ENCODE measurements at places on chromosomes 13 and 19.

GRCh38 chr13:98706446-98707110 lies 45.9 kb downstream of the SLC15A1 start:
- no peak for DNase-seq

DNA sequence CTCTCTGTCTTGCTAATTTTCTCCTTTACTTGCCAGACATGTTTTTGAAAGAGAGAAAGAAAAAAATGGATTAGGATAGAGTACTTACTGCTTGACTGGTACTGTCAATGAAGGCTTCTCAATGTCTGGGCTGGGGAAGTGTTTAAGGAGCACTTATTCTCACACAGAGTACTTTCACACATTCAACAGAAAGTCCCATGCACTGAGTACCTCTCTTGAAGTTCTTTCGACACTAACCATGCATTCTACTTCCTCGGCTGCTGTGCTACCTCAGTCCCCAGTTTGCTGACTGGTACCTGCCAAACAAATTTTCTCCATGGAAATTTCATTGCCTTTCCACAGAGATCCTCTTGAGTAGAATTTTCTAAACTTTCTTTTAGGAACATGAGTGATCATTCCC lies 281.9 kb downstream of the RBM26 start:
- no peak for DNase-seq

- no peak for DNase-seq
Measured at GRCh38 chr19:37699057-37699456, 20.5 kb downstream of the ZNF607 start.

DNA sequence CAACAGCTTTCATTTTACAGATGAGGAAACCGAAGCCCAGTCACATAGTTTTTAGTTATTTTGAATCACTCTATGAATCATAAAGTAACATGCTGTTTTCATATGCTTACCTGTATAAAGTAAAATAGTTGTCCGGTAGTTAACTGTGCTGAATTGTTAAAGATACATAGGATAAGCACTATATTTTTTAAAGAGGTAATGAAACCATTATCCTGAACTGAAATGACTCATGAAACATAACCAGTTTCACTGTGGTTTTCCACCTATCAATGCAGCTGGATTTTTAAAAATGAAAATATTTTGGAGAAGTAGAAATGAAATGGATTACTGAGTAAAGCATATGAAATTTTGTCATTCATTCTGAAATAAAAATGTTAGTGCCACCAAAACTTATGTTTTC lies 655.0 kb downstream of the OLFM4 start:
- no peak for DNase-seq

DNA sequence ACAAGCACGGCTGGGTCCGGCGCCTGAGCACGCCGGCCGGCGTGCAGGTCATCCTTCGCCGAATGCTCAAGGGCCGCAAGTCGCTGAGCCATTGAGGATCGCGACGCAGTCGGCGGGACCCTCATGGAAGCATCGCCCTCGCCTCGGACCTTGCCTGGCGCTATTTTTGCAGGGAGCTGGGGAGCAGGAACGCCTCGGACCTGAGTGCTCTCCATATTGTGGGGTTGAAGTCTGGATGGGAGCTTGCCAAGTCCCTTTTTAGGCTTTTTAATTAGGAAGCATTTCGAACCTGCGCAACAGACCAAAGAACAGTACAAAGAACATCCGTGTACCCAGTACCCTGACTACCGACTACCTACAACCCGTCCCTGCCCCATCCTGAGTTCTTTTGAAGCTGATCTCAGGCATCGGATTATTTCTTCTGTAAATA lies 628 bp downstream of the MRPL34 start:
- no peak for DNase-seq

DNA sequence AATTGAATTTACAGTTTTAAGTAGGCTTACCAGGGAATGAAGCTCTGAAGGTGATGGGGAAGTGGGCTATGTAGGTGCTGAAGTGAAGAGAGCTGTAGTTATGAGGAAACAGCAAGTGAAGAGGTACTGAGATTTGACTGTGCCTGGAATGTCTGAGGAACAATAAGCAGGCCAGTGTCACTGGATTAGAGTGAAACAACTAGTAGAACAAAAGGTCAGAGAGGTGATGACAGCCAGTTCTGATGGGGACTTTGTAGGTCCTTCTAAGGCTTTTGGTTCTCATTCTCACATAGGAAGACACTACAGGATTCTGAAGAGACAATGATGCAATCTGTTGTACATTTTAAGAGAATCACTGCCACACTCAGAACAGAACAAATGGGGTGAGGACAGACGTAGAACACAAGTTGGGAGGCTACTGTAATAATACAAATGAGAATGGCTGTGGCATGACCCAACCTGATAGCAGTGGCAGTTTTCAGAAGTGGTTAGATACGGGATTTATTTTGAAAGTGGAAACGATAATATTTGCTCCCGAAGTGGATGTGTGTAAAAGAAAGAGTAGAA lies 130.8 kb downstream of the MYCBP2 start:
- no peak for DNase-seq

DNA sequence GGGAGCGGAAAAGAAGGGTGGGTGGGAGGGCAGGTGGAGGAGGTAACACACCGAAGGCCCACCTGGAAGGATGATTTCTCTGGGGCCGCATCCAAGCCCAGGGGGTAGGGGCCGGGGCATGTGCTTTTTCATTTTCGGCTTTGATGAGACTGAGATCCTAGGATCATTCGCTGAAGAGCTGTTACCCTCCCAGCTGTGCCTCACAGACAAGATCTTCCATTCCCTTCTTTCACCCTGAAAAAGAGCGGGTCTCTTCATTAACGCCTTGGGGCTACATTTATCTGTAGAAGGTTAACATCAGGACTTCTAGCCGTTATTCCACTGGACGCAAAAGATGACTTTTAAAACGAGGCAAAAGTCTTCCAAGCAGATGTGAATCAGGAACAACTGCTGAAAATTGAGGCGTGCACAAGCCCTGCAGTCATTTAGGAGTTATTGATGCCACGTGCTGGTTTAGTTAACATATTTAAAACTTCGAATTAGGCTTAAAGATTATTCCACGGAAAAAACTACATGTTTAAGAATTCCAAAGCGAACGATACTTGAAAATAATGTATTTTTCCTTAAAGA lies 1.1 kb downstream of the LMO7 start:
- no peak for DNase-seq

DNA sequence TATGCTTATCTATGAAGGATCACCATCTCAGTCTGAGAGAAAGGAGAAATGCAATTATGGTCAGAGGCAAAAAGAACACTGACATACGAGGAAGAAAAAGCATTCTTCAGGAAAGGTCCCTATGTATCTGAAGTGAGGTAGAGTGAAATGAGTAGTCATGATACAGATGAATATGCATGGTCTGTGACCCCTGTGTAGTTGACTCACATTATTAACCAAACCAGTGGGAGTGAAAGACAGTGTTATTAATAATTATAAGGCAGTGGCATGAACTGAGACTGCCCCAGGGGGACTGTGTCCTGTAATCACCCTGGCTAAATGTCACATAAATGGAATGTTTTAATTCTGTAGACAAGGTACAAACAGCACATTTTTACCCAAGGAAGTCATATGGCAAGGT lies 1320.2 kb upstream of the PCDH9 start:
- DNase-seq: no peak

DNA sequence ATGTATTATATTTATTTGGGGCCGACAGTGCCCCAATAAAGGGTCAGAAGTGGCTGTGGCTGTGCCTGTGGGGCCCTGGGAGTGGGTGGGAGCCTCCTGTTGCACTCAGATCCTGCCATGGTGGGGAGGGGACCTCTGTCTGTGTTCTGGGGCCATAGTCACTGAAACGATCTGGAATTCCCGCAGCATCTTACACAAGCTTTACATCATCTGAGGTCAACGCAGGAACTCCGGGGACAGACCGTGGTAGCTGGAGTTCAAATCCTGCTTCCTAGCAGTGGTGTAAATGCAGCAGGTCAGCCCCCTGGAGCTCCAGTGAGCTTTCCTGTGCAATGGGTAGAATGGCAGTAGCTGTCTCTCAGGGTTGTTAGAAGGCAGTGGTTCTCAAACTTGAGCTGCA lies 3.9 kb upstream of the SCN1B start:
- no peak for DNase-seq

DNA sequence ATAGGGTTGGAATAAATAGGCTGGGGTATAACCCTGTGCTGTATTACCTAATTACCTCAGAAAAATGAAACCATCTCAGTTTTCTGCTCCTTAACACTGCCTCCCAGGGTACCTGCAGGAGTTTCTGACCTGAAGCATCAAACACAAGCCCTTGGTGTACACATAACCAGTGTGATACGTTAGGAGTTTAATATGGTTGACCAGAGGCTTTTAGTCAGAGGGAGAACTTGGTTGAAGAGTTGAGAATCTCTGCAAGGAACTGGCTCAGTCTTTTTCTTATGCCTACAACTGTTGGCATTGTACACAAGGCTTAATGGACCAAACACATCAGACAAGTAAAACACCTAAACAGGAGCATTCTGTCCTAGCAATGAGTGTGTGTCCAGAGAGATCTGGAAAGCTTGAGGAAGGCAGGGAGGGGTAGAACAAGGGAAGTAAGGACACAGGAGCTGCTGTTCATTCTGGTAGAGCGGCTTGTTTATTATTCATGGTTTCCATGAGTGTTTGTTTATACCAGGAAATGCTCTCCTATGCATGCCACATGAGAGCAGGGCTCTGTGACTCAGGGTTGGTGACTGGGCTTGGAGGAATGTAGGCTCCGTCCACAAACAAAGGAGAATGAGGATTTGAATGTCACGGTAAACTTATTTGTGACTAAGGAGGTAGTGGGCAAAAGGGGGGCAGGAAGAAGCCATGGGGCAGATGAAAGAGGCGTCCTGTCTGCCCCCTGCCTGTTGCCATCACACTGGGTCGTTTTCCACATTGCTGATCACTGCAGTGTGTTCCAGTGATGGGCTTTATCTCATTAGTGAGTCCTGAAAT lies 11.9 kb upstream of the SPATA13 start:
- DNase-seq: no peak

GRCh38 chr13:40682449-40683240 lies 16.2 kb upstream of the FOXO1 start:
- DNase-seq: no peak

DNA sequence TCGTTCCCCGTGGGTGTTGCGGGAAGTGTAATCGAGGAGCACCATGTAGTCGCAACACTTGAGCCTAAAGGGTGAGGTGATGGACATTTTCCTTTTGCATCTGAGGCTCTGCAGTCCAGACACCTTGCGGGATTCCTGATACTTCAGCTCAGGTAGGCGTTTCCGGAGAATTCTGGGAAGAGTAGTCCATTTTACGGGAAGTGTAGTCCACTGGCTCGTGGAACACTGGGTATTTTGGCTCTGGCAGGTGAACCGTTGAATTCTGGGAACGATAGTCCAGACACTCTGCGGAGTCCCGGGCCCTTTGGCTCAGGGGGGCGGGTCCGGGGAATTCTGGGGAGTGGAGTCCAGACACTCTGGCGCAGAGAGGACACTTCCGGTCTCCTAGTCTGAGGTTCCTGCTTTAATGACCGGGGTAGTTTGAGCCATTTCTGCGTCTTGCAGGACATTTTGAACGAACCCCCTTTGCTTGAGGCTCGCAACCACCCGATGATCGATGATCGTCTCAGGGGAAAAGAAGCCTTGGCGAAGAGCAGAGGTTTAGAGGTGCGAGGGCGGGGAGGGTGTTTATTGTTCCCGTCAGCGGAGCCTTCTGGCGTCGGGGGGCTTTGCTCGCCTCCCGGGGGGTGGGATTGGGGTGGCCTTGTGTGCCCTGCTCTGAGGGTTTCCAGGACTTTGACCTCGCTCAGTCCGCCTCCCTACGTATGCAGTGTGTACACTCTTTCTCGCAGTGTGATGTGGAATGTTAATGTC lies at the start of gene ZNF223:
ZNF223 (plus strand) TSS at position 387 of the 753 bp plus-strand sequence. CDS start 3,141 bp downstream, outside the sequence.
- DNase-seq: peak; percentile 59

DNA sequence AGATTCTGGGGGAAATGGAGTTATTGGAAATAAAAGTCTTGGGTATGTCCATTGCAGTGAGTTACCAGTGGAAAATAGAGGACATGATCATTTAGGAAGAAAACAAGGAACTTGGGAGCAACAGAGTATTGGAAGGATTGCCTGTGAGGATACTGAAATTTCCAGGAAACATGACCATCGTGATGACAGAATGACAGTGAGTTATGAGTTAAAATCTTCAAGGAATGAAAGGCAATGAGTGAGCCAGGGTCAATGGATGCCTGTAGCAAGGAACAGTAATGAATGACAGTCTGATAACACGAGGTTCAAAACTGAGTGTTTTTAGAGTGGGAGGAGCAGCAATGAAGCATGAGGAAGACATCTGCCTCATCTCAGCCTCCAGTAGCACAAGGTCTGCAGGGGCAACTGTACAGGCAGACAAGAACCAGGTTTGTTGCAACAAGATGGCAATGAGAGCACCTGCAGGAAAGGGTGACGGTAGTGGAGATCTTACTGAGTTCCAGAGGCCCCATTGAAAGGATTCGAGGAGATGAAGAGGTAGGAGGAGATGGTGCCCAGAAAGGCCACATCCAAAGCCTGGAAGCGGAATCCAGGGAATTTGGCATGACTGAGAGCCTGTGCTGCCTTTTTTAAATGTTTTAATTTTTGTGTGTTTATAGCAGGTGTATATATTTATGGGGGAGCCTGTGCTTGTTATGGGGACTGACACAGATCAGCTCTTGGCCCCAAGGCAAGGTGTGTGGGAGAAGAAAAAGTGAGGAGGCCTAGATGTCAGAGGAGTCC lies 43.9 kb downstream of the N4BP2L1 start:
- DNase-seq: no peak

DNA sequence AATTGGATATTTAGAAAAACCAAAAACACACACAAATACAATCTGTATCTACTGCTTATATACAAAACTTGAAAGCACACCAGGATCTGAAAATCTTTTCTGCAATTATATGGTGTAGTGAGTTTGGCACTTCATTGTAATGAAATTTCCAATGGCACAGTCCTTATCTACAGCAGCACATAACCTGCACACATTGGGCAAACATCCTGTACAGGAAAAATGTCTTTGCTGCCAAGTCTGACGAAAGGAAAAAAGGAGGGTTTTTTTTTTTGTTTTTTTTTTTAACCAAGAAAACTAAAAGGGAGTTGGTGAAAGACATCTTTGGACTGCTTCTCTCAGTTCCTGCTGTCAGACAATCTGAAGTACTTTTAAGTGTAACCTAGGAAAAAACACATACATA lies 107.8 kb downstream of the FOXO1 start:
- no peak for DNase-seq

- no peak for DNase-seq
Measured at GRCh38 chr13:50339271-50339670, 324.0 kb downstream of the KCNRG start.

All from activated naive CD8-positive, alpha-beta T cell treated with anti-CD3 and anti-CD28 coated beads, Interleukin-2, amount 50 U/mL, for 16 hours (primary cell).